Midbrain (tissue), 1 donor: ENCODE measurements at places on chromosomes 2 and 18.
A peak's percentile ranks its signal among the peaks of the same experiment; 100 is the strongest.

DNA sequence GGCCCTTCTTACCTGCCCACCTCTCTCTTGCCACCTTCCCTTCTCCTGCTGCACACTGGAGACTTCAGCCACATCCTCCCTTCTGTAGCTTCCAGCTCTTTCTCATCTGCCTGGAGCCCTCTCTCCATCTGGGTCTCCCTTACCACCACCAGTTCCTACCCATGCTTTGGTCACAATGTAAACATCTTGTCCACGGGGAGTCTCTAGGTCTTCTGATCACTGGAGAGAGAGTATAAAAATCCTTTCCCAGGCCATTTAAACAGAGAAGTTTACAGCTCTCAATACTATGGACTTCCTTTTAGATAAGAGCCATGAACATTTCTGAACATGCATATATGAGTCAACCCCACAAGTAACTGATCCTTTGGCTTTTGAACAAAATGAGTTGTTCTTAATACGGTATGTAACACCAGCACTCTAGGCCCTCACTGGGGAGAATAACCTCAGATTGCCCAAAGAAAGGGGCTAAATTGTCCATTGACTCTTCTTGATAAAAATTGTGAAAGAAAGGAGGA is 5.8 kb downstream of the ARHGAP25 start:
- DNase-seq = no peak

- DNase-seq = no peak
Measured at GRCh38 chr18:48052842-48053241, 122.4 kb upstream of the SMAD2 start.

DNA sequence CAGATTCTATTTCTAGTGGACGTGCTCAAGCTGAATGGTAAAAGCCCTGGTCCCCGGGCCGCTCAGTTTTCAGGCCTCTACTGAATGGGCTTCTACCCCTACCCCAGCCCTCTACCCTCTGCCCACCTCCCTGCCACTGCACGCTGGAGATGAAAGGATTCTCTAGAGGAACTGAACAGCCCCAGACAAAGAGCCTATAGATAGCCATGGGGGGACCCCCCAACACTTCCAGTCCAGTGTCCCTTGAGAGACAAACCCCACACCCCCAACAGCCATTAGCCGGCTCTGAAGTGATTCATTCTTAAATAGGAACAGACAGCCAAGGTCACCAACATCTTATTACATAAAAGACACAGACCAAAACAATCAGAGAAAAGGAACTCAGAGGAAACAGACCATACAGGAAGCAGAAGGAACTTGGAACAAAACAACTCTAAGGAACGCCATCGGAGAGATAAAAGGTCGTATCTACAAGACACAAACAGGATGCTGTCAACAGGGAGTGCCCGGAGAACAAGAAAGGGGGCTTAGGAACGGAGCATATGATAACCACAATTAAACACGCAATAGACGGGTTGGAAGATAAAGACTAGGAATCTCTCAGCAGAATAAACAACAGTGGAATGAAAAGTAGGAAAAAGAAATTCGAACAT is 23.5 kb downstream of the TMEM37 start:
- no peak for DNase-seq

DNA sequence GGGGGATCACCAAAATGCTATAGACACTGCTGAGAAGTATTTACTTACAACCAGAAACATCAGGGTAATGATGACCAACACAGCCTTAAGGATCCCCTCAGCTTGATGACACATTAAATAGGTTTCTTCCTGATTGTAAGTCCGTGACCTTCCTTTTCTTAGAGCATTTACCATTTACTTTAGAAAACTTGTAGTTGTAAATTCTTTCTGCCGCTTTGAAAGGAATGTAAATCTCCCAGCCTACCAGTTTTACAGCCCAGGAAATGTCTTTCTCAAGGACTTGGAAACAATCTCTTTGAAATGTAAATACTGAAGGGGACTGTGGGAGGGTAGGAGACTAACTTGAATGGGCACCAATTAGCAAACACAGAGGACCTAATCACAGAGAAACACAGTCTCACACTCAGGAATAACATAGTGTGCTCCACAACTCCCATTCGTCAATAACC is 278.6 kb downstream of the DSC3 start:
- no peak for DNase-seq

GRCh38 chr2:188949046-188949818 is 24.9 kb upstream of the COL3A1 start:
- DNase-seq = no peak

GRCh38 chr2:9594366-9595054 is 36.3 kb downstream of the YWHAQ start:
- DNase-seq = peak; percentile 21

DNA sequence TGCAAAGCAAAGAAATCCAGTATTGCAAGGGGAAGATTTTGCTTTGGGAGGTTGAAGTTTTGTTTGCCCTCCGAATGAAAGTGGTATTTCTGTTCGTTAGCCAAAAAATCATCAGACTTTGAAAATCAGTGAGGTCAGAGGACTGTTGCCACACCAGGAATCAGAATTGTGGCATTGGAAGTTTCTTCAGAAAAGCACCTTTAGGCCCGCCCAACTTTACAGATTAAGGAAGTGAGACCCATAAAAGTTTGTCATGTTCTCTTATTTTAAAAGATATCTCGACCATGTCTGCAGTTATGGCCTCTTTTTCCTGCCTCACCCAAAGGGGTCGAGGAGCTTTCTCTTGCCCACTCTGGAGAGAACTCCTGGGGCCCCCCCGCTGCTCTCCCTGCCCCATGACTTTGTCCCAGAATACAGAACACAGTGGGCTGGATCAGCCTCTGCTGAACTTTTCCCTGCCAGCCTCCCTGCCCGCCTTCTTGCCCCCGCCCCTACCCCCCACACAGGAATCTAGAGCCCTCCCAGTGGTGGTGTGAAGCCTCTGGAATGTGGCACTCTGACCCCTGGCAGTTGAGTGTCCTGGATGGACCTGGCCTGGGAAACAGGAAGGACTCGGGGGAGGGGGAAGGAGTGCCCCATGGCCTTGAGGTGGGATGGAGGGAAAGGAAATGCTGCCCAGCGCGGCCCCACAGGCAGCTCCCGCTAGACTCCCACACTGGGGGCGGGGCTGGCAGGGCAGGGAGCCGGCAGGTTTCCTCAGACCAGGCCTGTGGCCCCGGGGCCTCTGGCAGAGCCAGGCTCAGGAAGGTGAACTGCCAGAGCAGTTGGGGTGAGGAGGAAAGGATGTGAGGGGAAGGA is 25.3 kb downstream of the CRIM1 start:
- no peak for DNase-seq

- no peak for DNase-seq
Measured at GRCh38 chr2:239394346-239394945, 6.4 kb downstream of the HDAC4 start.

- DNase-seq = peak; percentile 17
Measured at GRCh38 chr2:64727013-64727767, 73.5 kb upstream of the SERTAD2 start.

DNA sequence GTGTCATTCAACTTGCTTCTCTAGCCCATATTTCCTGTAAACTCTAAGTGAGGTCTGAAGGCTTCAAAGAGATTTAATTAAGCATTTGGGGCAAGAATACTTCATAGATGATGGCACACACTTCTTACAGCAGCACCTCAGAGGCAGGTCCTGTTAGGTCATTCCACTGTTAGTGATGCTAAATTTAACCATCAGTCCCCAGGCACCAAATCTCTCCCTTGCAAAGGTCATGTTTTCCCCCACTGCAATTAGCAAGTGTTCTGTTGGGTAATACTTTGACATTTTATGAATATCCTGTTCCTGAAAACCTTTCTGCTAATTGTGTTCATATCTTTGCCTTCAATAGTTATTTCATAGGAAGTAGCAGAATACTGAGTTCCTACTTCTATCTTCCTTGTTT is 117.0 kb downstream of the STK39 start:
- DNase-seq = no peak

DNA sequence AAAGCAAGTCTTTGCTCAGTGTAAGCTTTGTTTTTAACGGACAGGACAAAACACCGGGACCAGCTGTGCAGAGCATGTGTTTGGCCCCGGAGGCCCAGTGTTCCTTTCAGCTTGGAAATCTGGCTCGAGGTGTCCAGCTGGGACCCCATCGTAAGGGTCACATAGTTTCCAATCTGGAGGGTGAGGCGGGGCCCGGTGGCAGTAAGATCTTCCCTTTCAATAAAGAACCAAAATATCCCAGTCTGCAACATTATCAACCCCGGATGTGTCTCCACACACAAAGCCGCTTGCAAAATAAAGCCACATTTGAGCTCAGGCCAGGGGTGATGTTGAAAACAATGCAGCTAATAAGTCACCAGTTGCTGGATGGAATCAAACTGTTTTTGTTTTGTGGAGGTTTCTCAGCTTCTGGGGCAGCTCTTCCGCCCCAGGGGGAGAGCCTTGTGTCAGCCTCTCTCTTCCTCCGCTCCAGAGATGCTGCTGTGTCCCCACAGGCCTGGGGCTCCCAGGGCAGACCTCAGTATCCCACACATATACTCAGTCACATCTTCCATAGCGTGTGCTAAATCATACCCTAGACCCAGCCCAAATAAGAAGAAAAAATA is 138.6 kb upstream of the GLI2 start:
- DNase-seq = peak; percentile 35

DNA sequence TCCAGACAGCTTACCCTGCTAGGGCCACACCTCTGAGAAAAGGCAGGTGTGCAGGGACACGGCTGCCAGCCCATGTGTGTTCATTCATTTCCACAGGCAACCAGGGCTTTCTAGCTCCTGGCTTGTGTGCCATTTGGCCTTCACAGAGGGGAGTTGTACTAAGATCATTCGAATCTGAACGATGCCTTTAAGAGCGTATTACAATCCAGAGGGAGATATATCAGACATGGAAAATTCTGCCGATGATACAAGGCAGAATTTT is 64.2 kb upstream of the OTOF start:
- no peak for DNase-seq

DNA sequence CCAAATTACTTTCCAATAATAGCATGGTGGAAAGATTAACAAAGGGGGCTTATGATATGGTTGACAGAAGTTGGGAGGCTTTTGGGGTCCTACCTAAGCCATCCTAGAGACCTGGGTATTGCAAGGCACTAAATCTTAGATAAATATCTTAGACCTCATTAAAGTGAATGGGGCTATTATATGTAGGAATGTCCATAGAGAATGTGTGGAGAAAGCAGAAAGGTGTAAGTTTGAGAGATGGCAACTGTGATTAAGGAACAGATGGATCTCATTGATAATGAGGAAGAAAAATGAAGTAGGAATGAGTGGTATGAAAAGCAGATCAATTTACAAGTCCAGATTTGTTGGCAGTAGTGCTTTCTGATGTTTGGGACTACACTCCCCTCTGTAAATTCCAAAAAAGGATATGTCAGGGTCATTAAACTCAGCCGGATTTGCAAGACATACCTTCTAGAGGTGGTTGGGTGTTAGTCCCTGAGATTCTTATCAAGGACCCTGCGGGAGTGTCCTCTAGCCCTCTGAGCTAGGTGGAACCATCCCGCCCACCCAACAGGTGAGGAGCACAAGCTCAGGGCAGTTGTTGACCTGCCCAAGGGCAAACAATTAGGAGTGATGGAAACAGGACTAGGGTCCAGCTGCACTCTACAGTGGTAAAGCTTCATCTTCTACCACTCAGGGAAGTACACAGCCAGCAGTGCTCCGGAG is 12.1 kb downstream of the TCF7L1 start:
- no peak for DNase-seq
